Hypothalamus (tissue), 51 donors: ENCODE measurements at places on chromosomes 3 and 15.

DNA sequence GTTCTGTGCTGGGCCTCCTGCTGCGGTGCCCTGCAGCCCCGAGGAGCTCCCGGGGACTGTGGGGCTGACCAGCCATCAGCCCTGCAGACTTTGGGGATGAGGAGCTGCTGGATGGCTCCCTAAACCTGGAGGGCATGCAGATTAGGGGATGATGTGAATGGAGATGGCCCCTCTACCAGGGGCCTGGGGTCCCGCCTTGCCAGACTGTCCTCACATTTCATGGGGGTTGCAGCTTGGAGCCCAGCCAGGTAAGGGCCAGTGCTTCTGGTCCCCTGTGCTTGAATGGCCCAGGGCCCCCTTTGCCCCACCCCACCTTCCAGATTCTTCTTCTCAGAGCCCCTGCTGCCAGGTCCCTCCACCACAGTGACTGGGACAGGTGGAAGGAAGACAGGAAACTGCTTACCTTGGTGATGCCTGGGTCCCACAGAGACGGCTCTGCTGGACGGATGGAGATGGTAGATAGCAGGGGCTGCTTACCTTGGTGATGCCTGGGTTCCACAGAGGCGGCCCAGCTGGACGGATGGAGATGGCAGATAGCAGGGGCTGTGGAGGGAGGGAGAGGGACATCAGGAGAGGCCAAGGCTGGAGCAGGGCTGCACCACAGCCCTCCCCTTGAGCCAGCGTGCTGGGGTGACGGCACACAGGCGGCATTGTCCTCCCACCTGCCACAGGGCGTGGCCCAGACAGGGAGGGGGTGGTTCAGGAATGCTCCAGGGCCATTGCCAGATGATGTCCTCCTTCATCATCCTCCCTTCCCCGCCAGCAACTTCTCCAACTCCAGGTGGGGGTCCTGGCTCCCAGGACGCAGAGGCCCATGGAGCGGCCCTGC lies at the start of gene SPTBN5:
SPTBN5 (minus strand) TSS at position 632 of the 829 bp plus-strand sequence; CDS start at position 76, 556 bp downstream.
- no peak for DNase-seq

- no peak for DNase-seq
Observed at GRCh38 chr15:70358871-70359647, 261.3 kb upstream of the TLE3 start.

GRCh38 chr15:84702961-84703482 lies 12.9 kb downstream of the SEC11A start:
- peak; percentile 21 for DNase-seq

- DNase-seq, result no peak
Observed at GRCh38 chr3:141403576-141403975, 35.3 kb downstream of the ZBTB38 start.

DNA sequence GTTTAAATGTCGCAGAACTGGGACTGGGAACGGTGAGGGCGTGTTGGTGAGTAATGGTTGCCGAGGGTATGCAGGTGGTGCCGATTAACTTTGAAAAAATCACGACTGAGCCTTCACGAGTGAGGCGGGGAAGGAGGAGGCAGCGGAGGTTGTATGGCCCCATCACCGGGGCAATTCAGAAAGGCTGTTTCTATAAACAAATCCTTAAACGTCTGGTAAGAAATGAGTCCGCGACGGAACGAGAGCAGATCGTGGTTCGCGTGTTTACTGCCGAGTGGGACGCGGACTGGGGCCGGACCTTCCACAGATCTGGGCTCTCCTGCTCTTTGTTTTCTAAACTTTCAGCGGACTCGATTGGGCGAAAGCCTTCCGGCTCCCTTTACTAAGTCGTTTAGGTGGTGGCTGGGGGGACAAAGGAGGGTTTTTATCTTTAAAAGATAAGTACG lies 2.7 kb downstream of the IGF1R start:
- DNase-seq, result no peak

- no peak for DNase-seq
Observed at GRCh38 chr3:121483290-121483689, 62.5 kb downstream of the POLQ start.

- no peak for DNase-seq
Observed at GRCh38 chr3:25540273-25540672, 112.2 kb downstream of the RARB start.

- DNase-seq, result no peak
Observed at GRCh38 chr3:112649478-112649735, 8.5 kb upstream of the CCDC80 start.

DNA sequence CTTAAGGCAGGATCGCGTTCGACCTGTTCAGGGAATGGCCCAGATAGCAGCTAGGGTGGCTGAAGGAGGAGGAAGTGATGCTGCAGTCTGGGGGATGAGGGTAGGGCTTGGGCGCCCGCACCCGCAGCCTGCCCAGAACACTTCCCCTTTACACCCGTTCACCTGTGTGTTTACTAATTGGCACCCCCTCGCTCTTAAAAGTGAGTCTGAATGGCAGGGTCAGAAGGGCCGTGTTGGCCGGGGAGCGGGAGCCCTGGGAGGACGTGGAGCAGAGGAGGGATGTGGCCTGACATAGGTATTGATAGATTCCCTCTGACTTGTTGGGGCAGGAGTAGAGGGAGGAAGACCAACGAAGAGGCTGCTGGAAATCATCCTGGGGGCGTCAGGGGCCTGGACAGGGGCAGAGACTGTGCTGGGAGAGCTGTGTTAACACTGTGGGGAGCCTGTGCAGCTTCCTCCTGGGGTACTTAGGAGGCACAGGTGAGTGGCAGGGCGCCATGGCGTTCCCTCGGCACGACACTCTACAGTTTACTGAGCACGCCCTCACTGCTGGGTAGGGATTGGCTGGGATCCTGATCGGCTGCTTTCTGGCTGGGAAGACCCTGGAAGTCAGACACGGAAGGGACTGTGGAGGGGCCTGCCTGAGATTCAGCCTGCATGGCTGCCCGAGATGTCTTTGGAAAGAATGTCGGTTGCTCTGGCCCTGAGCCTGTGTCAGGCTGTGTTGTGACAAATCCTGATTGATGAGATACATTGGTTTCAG lies 51.7 kb downstream of the SLC6A6 start:
- no peak for DNase-seq

- no peak for DNase-seq
Observed at GRCh38 chr3:38579141-38579540, 70.3 kb downstream of the SCN5A start.

GRCh38 chr3:187020376-187020775 lies 90.0 kb downstream of the ST6GAL1 start:
- no peak for DNase-seq

DNA sequence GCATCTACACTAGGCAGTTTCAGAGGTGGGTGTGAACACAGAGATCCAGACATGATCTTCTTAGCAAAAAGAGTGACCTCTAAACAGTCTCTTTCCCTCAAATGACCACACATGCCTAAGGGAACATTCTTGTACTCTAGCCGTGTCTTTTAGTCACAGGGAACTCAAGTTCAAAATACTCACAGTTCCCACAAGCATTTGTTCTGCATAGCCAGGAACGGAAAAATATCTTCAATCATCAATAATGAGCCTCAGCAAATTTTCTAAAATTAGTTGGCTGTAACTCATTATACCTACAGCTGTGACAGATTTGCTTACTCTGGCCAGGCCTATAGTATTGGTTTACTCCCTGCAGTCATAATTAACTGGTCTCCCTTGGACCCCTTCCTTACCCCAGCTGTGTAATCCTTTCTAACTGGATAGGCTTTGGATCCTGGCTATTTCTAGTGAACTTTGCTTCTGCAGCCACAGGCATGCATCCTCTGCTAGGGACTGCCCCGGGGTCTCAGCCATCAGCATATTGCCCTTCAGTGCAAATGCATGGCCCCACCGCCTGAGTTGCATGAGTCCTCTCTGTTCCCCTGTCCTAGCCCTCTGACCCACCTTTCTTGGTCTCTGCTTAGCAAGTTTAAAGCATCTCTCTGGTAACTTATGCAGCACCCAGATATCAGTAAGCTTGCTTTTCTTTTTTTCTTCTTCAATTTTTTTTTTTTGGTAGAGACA lies 56.0 kb upstream of the HACD2 start:
- DNase-seq, result no peak

GRCh38 chr3:186361762-186362536 lies at the start of gene DGKG:
Gene DGKG (minus strand): TSS chr3:186362234. CDS start chr3:186320459, 41,775 bp downstream.
- peak; percentile 67 for DNase-seq

DNA sequence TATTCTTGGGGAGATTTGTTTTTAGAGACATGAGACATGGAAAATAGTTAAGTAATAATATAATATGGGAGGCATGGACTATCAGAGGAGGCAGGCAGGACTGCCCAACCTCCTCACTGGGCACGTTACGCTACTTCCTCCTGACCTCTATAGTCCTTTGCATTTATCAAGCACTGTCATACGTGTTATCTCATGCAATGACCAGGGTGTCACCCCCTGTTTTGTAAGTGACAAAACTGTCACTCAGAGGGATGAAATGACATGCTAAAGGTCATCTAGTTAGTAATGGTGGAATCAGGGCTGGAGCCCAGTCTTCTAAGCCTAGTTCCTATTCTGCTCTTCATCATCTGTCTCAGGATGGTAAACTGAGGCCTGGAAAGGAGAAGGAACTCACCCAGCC lies 66.7 kb downstream of the ST6GAL1 start:
- DNase-seq, result no peak

- peak; percentile 11 for DNase-seq
Observed at GRCh38 chr15:22811640-22812039, 25.2 kb downstream of the NIPA1 start.

DNA sequence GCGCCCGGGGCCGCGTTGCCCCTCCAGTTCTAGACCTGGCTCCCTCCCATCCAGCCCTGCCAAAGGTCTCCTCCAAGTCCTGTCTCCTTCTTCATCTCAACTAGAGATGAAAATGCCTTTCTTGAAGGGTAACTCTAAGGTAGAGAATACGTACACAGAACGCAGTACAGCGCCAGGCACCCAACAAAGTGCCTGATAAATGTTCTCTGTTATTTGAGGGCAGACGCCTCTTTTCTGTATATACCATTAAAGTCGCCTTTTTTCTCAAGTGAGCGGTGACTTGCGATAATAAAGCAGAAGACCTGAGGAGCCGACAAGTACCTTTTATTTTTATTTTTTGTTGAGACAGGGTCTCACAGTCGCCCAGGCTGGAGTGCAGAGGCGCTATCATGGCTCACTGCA lies 809 bp downstream of the CRTAP start:
- DNase-seq, result no peak

- DNase-seq, result no peak
Observed at GRCh38 chr3:135851201-135852081, 114.1 kb upstream of the PPP2R3A start.

GRCh38 chr15:76939715-76940114 lies 8.2 kb downstream of the RCN2 start:
- no peak for DNase-seq

GRCh38 chr15:83695901-83696425 lies 42.0 kb downstream of the ADAMTSL3 start:
- DNase-seq, result no peak

GRCh38 chr3:49352281-49352680 lies 5.9 kb downstream of the GPX1 start:
- DNase-seq, result no peak

GRCh38 chr15:86135041-86135440 lies 55.4 kb downstream of the AGBL1 start:
- DNase-seq, result no peak

- DNase-seq, result no peak
Observed at GRCh38 chr3:184526088-184526433, 35.5 kb upstream of the EPHB3 start.

DNA sequence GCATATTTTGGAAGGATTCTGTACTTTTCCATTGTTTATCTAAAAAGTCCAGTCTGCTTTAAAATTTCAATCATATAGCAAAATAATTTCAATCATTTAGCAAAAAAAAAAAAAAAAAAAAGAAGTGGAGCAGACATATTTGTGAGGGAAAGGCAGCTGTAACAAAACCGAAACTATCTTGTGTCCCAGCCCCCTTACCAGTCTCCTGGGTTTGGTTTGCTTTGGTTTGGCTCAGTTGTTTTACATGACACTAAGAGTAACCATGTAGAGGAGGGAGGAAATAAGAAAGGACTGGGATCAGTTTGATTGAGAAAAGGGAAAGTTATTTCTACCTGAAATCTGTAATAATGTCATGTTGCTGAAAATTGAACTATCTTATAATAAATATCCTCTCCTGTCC lies 158.8 kb upstream of the GADL1 start:
- no peak for DNase-seq

GRCh38 chr3:153848702-153849101 lies 272.5 kb upstream of the ARHGEF26 start:
- peak; percentile 7 for DNase-seq

- no peak for DNase-seq
Observed at GRCh38 chr15:92979011-92979701, 79.0 kb downstream of the CHD2 start.

GRCh38 chr15:48397841-48398240 lies 66.6 kb downstream of the DUT start:
- no peak for DNase-seq

GRCh38 chr15:80788536-80788935 lies 9.4 kb downstream of the CEMIP start:
- DNase-seq, result no peak

DNA sequence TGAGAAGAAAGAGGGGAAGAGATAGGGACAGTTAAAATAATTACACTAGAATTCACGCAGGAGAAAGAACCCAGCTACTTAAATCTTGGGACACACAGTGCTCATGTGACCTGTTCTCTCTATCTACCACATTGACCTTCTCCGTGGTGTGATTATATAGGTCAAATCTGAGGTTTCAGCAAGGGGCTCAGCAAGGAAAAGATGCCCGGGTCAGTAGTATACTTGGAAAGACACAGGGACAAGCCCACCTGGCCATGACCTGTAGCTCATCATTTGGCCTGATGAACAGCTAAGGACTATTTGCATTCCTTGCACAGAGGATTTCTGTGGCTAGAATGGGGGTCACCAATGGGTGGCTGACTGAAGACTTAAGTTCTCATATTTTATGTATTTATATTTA lies 71.9 kb downstream of the SSR3 start:
- no peak for DNase-seq

DNA sequence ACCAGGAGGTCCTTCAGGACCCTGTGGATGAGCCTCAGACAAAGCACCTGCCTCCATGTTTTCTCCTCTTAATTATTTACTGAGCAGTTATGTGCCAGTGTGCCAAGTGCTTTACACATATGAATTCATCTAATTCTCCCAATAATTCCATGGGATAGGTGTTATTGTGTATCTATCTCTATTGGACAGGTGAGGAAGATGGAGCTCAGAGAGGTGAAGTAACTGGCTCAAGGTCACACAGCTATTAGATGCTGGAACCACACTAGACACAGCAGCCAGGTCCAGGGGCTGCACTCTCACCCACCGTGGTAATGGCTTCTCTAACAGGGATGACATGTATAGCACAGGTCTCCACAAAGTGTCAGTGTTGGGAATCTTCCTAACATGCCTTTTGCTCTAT lies 70.2 kb downstream of the TLE3 start:
- DNase-seq, result no peak

DNA sequence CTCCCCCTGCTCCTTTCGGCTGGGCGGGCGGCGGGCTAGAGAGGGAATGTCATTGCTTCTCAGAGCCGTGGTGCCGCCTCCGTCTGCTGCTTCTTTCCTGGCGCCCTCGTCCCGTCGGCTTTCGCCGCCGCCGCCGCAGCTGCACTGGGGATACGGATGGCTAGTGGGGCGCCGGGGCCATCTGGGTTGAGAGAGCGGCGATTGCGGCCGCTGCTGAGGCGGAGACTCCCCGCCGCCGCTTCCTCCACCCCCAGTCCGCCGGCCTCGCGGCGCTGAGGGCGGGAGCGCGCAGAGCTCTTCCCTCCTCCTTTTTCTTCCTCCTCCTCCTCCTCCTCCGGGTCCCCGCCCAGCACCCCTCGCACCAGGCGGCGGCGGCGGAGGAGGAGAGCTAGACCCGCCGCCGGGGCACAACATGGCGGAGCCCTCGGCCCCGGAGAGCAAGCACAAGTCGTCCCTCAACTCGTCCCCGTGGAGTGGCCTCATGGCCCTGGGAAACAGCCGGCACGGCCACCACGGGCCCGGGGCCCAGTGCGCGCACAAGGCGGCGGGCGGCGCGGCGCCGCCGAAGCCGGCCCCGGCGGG lies at the start of gene STT3B:
STT3B (plus strand) TSS at position 339 of the 582 bp plus-strand sequence; CDS start at position 413, 74 bp downstream.
- peak; percentile 98 for DNase-seq

- DNase-seq, result no peak
Observed at GRCh38 chr15:78956937-78957336, 12.1 kb upstream of the CTSH start.
